ENCODE measurements at places on chromosomes 12 and 14.

DNA sequence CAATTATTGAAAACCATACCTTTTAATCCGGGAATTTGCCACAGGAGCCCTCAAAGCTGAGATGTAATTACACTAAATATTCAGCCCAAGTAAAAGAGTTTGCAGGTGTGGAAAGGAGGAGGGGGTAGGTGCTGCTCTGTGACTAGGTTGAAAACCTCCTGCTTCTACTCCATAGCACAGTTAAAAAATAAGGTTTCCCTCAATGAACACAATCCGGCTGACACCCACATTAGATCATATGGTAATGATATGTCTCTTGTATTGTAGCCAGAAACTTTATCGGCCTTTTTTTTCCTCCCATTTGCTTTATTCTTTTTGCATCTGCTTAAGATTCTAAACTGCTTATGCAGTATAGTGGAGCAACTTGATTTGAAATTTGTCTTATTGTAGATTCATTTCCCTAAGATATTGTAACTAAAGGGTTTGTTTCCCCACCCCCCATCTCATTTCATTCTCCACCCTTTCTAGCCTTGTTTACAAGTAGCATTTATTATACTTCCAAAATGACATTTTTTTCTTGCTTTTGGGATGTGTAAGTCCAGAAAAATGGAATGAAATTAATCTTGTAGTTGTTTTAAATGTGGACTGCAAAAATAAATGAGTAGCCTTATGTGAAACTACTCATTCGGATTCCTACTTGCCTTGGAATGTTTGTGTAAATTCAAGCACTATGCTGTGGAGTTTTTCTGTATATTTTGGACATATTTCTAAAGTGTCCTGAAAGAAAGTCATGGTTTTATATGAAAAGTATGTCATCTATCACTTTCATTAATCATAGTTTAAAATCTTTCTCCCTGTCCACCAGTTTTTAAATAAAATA lies at the start of gene DCN:
Gene DCN (minus strand): TSS at position 182 of the 820 bp plus-strand sequence. CDS start 4,265 bp downstream, outside the sequence.
- no peak for DNase-seq

- peak; percentile 40 for DNase-seq
These were observed 27.1 kb downstream of the KRT18 start for GRCh38 chr12:52975820-52976573.

GRCh38 chr14:73058922-73059673 lies 764 bp downstream of the RBM25 start:
- DNase-seq = peak; percentile 52

- peak; percentile 33 for DNase-seq
These were observed 16.5 kb upstream of the YY1 start for GRCh38 chr14:100222224-100223093.

- DNase-seq = no peak
These were observed 6.5 kb upstream of the CPNE6 start for GRCh38 chr14:24064856-24065255.

GRCh38 chr12:14514154-14514842 lies 53.4 kb downstream of the PLBD1 start:
- no peak for DNase-seq

DNA sequence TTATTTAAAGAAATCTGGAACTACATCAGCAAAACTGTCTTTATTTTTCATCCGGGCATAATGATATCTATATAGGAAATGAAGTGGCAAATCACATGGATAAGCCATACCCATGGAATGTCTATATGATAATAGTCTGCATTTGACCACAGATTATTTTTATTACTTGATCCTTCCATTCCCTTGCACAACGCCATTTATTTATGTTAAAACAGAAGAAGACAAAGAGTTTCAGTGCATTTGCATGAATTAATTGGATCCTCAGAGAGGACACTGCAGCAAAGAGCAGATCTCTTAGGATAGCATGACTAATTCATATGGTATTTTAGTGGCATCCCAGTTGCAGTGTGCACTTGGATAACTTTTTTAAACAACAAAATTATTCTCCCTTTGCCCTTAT lies 345.0 kb downstream of the CCDC91 start:
- DNase-seq = peak; percentile 14

DNA sequence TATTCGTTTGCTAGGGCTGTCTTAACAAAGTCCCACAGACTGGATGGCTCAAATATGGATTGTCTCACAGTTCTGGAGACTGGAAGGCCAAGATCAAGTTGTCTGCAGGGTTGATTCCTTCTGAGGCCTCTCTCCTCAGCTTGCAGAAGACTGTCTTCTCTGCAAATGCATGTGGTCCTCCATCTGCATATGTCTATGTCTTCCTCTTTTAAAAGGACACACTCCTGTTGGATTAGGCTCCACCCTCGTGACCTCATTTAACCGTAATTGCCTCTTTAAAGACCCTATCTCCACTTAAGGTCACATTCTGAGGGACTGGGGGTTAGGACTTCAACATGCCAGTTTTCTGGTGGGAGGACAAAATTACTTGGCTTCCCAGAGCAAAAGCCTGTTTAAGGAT lies 123.3 kb downstream of the SLC38A6 start:
- no peak for DNase-seq

DNA sequence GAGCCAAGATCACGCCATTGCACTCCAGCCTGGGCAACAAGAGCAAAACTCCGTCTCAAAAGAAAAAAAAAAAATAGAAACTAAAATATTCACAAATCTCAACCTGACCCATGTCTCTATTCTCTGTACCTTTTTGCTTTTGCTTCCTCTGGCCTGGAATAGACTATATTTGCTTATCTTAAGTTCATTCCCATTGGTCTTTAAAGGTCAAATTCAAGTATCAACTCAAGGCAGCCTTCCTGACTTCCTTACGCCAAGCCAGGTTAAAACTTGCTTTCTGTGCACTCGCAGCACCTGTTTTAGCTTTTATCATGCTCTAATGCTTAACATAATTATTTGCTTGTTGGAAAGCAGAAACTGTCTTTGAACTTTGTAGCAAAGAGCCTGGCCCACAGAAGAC lies 14.8 kb downstream of the PYM1 start:
- no peak for DNase-seq

DNA sequence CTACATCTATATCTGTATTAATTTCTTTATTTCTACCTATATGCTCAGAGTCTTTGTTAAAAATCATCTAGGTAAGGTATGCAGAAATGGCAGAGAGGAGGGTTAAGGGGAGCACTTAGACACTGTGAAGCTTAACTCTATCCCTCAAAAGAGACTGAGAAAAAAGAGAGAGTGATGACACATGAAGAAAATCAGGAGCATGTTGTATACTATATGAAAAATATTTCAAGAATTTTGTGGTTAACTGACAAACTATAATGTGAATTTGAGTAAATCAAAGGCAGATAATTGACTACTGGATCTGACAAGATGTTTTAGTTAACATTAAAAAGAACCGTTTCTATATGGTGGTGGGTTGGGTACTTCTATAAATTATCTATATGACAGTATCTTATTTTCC lies 1814.2 kb upstream of the SEL1L start:
- DNase-seq = no peak

DNA sequence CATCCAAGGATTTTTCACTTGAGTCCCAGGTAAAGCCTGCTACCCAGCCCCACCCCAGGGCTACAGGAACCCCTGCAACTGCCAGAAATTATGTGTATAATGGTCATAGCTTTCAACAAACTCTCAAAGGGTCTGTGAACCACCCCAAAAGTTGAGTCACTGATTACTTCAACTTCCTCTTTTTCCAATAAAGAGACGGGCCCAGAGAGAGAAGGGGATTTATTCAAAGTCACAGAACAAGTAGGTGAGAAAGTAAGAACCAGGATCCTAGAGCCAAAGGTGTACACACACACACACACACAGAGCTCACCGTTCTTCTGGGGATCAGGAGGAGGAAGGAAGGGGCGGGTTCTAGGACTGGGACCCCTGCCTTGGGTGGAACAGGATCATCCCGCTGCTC lies 4.8 kb upstream of the ITPK1 start:
- no peak for DNase-seq

DNA sequence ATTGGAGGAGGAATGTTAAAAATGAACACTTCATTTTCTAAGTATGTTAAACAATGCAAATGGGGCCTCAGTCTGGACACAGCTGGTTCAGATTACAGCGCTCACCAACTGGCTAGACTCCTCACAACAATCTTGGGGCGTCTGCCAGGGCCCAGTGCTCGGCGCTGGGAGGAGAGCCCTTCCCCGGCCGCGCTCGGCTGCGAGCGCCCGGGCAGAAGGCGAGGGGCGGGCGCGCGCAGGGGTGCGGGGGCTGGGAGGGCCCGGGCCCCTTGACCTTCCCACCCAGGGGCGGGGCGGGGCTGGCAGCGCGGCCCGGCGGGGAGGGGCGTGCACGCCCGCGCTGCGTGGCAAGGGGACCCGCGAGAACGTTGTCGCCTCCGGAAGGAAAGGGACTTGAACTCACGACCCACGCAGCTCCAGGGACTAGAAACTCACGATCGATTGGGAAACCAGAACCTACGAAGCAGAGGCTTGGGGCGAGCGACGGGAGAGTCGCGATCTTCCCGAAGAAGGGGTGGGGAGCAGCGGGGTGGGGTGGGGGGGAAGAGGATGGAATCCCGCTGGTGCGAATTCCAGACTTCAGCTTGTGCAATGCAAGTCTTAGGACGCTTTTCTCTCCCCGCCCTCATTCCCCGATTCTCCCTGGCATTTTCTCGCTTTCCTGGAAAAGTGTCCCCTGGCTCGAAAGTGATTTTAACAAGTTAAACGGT lies at the start of gene FBLN5:
Gene FBLN5 (minus strand): TSS at position 220 of the 710 bp plus-strand sequence. CDS start 465 bp downstream, outside the sequence.
- DNase-seq = peak; percentile 24

DNA sequence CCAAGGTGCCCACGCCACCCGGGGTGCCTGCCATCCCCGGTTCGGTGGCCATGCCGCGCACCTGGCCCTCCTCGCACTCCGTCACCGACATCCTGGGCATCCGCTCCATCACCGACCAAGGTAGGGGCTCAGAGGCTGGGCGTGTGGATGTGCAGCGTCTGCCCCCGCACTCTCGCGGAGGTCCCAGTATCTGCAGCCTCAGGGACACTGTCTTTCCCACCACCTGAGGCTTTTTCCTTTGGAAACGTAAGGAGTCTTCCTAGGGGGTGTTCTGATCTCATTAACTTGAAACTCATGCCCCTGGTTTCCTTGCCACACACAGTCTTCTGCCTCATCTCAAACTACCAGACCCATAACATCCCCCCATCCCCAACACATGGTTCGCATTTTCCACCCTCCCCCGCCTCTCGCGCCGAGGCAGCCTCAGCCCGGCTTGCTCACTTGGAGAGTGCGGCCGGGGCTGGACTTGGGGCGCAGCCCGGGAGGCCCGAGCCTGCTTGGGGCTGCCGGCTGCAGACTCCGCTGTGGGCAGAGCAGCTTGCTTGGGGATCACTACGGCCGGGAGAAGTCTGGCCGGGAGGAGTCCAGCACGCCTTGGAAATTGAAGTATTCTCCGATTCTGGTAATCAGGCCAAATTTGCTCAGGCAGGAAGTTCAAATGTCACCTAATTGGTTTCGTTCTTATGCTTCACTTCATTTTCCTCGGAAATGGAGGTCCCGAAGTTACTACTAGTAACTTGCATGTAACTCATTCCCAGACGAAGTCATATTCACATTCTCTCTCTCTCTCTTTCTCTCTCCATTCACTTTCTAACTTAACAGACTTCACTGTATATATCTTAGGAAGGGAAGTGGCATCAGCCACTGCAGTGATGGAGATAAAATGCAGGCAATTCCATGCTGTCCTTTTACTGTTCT lies 2.0 kb downstream of the PAX9 start:
- no peak for DNase-seq

All from endothelial cell of umbilical vein (primary cell).